ENCODE measurements at places on chromosomes 1 and 21.

DNA sequence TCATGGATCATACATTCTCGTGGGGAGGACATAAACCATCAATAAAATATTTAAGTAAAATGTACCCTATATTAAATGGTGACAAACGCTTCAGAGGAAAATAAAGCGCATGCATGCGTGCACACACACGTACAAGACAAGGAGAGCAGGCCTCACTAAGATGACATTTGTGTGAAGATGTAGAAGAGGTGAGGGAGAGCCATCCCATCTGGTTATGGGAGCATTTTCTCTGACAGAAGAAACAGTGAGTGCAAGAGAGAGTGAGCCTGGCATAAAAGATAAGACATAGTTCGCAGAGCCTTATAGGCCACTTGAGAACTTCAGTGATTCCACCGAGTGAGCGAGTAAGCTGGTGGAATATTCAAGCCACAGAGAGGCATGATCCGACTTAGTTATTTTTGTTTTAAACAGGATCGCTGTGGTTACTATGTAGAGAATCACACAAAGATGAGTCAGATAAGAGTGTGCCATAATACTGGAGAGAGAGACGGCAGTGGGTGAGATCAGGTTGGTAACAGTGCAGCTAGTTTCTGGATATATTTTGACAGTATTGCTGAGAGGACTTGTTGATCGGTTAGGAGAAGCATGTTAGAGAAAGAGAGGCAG is 624.2 kb downstream of the PLPP3 start:
- peak; percentile 37 for DNase-seq

- no peak for DNase-seq
Measured at GRCh38 chr1:33261344-33261743, 5.1 kb downstream of the ZNF362 start.

GRCh38 chr1:91650764-91651163 is 150.1 kb downstream of the CDC7 start:
- peak; percentile 91 for DNase-seq

GRCh38 chr1:243738020-243738419 is 112.0 kb downstream of the AKT3 start:
- DNase-seq = no peak

DNA sequence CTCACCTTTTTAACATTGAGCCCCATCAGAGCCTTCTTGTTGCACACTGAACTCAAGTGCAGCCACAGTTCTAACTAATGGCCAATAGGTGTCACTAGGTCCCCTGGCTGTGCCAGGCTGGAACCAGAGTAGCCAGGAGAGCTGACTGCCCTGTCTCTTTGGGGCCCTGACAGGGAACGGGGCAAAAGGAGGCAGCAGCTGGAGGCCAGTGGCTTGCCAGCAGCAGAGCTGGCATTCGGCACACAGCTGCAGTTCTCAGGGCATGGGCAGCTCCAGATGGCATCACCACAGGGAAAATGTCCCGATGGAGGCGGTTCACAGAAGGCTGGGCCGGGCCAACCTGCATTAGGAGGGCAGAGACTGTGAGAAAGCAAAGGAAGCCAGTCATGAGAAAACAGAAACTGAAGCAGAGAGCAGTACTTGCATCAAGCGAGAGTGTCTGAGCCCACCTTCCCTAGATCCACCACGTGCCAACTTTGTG is 188.6 kb downstream of the FCRL5 start:
- peak; percentile 14 for DNase-seq

- no peak for DNase-seq
Measured at GRCh38 chr1:53681977-53682685, 56.8 kb downstream of the GLIS1 start.

DNA sequence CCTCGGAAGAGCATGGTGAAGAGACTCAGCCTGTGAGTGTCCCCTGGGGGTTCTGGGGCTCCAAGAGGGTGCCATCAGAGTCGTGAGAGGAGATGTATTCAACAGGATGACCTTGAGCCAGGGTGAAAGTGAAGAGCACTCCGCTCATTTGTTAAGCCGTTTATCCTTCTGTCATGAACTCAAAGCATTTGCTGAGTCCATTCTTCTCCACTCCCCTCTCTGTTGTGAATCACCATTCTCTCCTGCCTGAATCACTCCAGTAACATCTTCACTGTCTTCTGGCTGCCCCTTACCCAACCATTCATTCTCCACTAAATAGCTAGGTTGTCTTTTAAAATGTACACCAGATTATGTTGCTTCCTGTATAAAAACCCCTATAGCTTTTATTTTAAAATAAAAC is 102.2 kb downstream of the RGL1 start:
- no peak for DNase-seq

- no peak for DNase-seq
Measured at GRCh38 chr21:34186109-34186719, 112.8 kb downstream of the MRPS6 start.
